Activated CD4-positive, alpha-beta T cell treated with anti-CD3 and anti-CD28 coated beads, Interleukin-2, amount 10 ng/mL, durations not matched to agents 24 days and 14 days (primary cell): ENCODE measurements at places on chromosomes 2 and 18.
A peak's percentile ranks its signal among the peaks of the same experiment; 100 is the strongest.

DNA sequence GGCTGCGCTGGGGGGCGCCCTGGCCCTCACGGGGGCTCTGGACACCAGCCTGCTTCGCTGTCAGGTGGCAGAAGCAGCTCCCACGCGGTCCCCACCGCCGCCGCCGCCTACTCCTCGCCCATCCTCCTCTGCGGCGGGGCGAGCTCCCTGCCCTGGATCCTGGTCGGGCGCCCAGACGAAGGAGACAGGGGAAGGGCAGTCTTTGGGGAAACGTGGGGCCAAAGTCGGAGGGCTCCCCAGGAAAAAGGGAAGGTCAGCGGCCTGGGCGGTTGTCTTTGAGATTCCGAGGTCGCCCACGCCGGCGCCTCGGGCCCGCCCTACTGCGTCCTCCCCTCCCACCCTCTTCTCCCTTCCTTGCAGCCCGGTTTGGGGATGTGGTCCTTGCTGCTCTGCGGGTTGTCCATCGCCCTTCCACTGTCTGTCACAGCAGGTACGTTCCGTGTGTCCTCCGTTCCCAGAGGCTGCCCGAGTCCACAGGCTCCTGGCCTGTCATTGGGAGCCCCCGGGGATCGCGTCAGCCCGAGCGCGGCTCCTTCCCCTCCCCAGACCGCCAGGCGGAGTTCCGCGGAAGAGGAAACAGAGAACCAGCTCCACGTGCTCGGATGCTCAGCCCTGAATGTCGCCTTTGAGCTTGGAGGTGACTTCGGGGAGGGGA lies 800 bp downstream of the IL1RL2 start:
- peak; percentile 74 for DNase-seq

DNA sequence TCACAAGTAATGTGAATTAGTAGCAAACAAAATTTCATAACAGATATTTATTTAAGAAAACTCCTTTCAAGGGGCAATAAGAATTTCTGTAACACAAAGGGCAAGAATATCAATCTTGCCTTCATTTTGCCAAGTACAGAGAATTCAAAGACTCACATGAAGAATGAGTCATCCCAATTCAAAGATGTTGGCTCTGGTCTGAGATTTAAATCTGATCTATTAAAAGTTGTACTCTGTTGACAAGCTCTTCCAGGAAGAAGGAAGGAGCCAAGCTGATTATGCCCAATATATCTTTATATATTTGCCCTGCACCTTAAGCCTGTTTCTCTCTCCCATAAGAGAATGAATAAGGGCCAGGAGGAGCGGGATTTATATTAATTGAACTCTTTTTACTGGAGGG lies 55.9 kb upstream of the RPE start:
- DNase-seq = no peak

DNA sequence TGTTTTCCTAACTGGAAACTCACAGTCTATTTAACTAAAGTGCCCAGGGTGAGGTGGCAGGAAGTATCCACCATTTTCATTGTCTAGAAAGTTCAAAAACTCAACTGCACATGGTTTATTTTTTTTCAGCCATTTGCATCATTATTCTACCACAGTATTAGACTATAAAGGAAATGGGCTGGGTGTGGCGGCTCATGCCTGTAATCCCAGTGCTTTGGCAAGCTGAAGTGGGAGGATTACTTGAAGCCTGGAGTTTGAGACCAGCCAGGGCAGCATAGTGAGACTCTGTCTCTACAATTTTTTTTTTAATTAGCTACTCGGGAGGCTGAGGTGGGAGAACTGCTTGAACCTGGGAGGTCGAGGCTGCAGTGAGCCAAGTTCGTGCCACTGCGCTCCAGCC lies 213.8 kb downstream of the MYO3B start:
- no peak for DNase-seq

GRCh38 chr18:31102025-31102684 lies at the start of gene DSC2:
Gene DSC2, minus strand, starts transcription at chr18:31102421. Its CDS starts 450 bp downstream, at chr18:31101971.
- DNase-seq = no peak

DNA sequence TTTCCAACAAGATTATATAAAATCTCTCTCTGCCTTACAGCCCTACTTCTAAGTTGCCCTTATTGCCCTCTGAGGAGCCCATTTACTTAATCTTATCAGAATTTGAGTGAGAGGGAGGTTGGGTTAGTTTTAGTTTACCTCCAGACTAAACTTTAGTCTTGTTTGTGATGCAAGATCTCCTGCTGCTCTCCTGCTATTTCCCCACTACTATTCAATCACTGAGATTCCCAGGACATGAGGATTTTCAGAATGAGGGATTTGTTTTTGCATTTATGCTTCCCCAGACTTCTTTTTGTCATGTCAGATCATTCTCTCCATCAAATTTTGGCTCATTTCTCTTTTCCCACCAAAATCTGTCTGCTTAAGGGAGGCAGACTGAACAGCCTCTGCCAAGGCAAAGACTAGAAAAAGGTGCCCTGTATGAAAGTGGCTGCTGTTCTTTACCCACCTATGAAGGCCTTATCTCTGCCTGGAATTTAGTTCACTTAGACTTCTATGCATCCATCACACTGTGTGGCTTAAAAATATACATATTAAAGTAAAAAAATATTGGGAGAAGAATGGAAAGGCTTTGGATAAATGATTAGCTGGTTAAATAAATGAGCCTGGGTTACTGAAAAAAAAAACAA lies 401.3 kb downstream of the PID1 start:
- no peak for DNase-seq

DNA sequence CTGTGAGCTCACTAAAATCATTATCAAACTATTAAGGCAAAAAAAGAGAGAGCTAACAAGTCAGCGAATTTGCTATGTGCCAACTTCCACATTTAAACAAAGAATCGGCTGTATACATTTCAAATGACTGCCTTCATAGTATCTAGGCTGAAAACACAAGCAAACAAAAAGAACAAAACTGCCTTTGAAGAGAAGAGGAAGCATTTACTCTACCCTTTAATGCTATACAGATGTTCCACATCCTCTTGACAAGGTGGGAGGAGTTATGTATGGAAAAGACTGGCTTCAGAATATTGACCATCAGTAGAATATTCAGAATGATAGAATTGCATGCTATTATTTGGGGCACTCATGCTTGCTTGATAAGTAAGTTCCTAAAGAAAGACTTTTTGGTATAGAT lies 741.7 kb downstream of the PLCL1 start:
- no peak for DNase-seq

DNA sequence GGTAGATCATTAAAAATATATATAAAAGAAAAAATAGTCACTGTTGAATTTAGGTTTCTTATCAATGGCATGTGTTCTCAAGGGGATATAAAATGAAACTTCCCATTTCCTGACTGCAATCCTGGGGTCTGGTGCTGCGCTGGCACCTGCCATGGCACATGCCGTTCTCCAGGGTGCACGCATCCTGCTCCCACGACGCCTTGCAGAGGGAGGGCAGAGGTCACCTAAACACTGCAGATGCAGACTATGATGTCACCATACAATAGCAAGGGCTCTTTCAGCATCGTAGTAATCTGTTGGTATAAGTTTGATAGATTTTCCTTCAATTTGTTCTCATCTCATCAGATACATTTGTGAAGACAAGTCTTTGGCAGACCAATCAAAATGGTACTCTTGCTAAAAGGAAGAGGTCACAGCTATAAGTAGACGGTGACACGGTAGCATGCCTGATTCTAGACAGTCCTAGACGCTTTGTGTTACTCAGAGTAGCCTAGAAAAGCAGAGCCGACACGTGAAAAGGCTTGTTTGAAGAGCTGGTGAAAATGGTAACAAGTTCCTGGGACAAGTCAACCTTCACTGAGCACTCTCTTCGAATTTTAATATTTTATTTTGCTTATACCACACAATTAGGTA lies 761.4 kb downstream of the DCDC2C start:
- no peak for DNase-seq

DNA sequence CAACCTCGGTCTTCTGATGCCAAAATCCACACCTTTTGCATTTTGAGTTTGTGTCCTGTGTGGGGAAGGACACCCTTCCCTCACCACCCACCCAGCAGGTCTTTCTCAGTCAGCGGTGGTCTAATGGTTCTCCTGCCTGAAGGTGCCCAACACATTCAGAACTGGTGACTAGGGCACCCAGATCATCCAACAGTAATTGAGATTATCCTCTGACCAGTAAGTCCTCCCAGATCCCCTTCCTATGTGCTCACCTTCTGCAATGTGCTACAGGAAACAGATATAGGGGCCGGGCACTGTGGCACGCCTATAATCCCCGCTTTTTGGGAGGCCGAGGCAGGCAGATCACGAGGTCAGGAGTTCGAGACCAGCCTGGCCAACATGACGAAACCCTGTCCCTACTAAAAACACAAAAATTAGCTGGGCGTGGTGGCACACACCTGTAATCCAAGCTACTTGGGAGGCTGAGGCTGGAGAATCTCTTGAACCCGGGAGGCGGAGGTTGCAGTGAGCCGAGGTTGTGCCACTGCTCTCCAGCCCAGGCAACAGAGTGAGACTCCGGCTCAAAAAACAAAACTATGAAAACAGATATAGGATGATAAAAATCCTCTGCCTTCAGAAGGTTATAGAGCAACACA lies 56.2 kb downstream of the REEP1 start:
- no peak for DNase-seq

- no peak for DNase-seq
Observed at GRCh38 chr18:63736876-63737275, 34.1 kb downstream of the SERPINB11 start.

GRCh38 chr2:23700627-23701026 lies 226.3 kb downstream of the ATAD2B start:
- DNase-seq = no peak

- DNase-seq = peak; percentile 47
Observed at GRCh38 chr2:24169023-24169422, 5.8 kb upstream of the FAM228A start.

DNA sequence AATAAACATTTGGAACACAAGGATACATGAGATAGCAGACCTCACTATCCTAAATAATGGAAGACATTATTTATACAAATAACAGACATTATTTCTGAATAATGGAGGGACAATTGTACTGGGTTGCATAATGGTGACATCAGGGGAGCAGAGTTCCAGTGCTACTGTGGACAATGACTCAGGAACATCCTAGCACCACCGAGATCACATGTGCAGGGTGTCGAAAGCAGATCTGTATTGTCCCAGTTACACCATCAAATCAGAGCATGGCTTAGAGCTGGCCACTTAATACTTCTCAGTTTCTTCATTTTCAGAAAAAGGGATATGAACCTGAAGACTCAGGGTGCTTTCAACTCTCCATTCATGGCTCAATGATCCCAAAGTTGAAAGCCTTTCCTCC lies 249.1 kb upstream of the RBMS1 start:
- DNase-seq = no peak

- DNase-seq = no peak
Observed at GRCh38 chr2:186913870-186914269, 64.9 kb upstream of the ZSWIM2 start.

DNA sequence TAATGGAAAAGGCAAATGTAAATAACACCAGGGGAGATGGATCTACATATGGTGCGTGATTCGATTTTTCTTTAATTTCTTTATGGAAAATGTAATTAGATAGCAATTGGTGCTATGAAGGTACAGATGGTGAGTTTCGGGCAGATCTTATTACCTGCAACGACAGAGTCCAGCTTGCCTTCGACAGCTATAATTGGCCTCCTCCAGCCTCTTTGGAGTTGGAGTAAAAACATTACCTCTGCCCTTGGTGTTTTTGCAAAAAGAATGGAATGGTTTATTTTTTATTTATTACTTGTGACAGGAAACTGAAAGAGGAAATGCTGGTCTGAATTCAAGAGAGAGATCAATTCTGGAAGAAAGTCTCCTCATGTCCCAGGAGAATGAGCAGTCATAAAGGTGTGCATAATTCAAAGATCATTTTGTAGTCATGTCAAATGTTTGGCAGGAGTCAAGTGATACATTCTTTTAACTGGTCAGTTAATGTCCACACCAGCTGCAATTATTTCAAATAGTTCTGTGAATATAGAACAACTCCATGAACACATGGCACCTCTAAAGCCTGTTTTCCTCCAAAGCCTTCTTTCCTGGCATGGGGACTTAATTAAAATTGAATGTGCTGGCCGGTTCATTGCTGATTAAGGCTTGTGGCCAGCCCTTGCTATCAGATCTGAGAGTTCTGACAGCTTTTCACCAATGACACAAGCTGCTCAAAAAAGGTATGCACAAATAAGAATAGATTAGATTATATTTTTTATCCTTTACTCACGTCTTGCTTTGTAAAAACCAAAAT lies 46.9 kb upstream of the KCNH7 start:
- DNase-seq = no peak

DNA sequence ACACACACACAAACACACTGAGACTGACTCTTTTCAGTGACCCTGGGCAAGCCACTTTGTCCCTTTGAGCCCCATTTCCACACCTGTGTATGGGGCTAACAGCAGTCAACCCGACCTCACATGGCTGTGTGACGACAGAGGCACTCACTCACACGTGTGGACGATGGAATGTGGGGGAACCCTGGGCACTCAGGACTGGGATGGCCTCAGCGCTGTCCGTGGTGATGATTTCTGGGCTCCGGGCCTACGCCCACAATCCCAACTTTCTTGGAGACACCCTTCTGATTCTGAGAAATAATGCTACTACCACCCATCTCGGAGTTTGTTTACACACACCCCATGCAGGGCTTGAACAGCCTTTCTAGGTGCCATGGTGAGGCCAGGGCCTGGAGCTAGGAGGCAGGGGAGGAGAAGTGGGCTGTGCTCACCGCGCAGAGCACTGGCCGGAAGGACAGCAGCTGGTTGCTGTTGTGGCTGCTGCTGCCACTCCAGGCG lies 1.5 kb downstream of the CRYBA2 start:
- DNase-seq = no peak

DNA sequence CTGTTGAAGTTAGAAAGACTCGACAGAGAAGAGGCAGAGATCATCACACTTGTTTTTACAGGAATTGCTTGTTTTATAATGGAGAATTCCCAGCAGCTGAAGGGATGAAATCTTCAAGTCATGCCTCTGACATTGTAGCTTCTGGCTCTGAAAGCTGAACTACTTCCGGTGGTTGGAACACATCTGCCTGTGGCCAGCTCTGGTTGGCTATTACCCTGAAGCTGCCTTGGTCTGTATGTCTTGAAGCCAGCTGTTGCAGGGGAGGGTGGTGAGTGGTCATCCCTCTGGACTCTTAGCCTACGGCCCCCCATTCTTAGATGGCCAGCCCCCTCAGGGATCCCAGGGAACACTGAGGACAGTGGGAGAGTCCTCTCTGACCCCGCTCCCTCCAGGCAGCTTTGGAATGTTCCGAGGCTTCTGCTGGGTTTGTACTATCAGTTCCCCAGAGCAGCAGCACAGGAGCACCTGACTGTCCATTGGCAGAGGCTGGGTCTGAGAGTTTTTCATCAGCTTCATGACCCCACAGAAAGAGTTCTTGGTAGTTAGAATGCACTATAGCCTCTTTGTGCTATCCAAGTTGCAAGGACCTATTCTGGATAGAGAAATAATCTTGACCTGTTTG lies 87.4 kb upstream of the CAPN13 start:
- no peak for DNase-seq

DNA sequence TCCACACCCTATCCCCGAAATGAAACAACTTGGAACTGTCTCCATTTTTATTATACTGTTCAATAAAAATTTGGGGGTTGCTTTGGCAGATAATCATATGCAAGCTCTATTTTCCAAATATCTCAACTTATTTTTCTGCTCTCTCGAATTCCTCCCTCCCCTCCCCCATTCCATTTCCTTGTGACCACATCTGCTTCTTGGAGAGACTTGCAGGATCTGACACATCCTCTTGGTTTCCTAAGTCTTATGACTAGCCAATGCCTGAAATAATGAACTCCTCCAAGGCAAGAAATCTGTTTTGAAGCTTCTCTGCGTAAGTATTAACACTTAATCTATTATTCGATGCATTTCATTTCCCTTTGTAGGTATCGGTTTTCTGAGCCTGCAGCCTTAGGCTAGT lies 16.1 kb downstream of the TGIF1 start:
- no peak for DNase-seq
